Stimulated activated naive CD4-positive, alpha-beta T cell treated with Interleukin-2 at 50 U/mL for 16 hours (primary cell): ENCODE measurements at places on chromosomes 3 and 15.
A peak's percentile ranks its signal among the peaks of the same experiment; 100 is the strongest.

- no peak for DNase-seq
Measured at GRCh38 chr15:81311752-81312464, 12.0 kb downstream of the STARD5 start.

DNA sequence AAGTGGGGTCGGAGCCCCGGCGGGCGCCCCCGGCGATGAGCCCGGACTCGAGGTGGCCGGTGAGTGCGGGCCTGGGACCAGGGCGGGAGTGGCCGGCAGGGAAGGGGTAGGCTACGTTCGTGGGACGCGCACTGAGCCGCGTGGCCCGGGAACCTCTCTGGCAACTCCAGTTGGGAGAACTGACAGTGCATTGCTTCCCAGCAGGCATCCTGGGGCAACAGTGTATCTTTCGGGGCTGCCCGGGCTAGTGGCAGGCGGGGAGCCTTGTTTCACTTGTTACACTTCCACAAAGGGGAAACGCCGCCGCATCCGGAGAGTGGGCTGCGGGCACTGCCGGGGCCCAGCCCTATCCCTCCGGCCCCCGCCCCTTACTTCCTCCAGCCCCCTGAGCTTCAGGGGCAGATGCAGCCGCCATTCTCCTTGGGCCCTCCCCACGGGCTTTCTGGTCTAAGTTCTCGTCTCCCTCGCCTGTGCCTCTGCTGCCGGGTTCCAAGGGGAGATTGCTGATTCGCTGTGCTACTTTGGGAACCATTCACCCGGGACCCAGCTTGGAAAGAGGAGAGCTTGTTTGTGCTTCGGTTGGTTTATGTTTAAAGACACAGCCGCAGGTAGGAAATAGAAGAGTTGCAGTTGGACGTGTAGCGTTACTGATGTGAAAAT, 675 bp downstream of the BRPF1 start:
- DNase-seq, result peak; percentile 32

GRCh38 chr3:126372413-126373145, 15.4 kb upstream of the KLF15 start:
- no peak for DNase-seq

DNA sequence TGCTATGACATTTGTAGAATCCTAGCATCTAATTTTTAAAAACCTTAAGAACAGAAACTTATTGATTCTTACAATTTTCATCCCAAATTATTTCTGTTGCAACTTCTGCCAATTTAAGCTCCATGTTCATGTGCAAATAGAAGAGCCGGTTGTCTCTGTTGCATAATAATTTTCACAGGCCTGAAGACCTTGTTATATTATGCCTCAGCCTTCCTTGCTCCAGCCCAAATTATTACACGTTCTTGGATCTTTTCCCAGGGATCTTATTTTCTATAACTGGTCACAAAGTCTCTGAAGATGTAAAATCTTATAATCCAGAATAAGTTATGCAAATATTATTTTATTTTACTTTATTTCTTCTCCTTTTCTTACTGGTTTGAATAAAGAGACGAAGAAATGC, 210.7 kb upstream of the DPH6 start:
- DNase-seq, result no peak

DNA sequence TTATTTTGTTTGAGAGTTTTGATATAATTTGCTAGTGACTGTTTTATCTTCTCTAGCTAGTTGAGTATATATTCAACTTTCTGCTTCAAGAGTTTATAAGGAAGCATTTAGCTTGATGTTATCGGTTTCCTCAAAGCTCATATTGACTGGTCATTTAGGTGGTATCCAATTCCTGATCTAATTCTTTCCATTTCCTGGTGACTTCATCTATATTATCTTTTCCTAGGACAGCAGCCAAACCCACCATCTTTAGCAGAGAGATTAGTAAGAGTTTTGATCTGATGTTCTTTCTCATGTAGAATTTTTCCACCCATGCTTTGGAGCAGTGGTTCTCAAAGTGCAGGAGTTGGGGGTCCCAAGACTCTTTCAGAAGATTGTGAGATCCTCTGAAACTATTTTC, 148.6 kb upstream of the STT3B start:
- DNase-seq, result no peak

DNA sequence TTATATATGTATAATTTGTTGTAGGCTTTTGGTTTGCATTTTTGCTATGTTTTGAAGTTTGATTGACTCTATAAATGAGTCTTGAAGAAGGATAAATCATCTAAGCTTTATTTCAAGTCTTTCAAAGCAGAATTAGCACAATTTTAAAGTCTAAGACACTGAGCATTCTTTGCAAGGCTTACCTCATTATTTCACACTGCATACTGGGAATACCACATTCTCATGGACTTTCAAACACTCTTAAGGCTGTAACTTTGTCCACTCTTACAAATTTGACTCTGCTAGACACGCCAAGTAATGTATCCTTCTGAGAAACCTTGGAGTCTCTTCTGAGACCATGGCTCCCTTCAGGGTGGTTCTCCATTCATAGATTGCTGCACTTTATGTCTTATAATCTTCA, 281.3 kb upstream of the COL8A1 start:
- DNase-seq, result no peak

DNA sequence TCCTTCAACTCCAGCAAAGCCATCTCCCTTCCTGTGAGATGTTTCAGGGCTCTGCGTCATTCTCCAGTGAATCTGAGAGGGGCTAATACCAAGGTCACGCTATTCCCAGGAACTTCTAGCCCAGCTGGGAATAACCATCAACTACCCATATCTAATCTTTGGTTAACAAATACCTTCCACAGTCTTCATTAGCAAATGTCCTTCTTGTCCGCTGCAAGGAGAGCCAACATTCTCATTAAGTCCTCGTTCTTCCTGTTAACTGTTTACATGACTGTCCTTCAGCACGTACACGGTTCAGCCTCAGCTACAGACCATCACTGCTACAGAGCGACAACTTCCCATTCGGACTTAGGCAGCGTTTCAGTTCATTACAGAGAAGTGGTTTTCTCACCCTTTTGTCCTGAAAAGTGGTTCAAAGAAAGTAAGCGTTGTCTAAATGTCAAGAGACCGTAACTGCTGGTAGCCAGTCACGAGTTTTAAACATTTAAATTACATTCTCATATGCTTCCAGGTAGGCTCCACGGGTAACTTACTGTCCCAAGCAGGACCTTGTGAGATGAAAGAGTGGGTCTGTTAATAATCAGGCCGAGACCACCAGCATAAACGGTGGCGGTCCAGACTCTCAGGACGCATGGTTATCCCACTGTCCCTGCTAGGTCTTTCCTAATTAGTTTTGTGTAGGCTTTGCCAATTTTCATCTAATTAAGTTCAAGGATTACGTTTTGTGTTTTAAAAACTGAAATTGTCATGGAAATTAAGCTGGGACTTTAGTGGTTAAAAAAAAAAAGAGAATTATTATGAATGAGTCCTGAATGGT, 63.8 kb downstream of the CHSY1 start:
- DNase-seq, result no peak

GRCh38 chr3:149339931-149340309, 6.5 kb upstream of the TM4SF18 start:
- DNase-seq, result no peak

- DNase-seq, result no peak
Measured at GRCh38 chr15:28051955-28052633, 47.0 kb downstream of the OCA2 start.

DNA sequence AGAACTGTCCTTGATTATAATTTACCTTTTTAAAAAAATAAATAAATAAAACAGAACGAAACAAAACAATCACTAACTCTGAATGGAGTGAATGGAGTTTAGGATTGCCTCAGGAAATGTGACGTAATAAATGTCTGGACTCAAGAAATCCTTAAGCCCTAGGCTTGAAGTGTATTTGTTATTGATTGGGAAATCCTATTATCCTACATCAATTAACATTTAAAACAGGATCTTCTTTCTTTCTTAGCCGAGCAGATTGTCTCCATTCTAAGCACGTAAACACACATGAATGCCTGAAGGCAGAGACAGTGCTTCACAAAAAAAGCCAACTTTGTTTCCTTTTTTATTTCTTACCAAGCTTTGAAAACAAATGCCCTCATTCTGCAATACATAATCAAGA, 33.4 kb downstream of the KAT2B start:
- no peak for DNase-seq

DNA sequence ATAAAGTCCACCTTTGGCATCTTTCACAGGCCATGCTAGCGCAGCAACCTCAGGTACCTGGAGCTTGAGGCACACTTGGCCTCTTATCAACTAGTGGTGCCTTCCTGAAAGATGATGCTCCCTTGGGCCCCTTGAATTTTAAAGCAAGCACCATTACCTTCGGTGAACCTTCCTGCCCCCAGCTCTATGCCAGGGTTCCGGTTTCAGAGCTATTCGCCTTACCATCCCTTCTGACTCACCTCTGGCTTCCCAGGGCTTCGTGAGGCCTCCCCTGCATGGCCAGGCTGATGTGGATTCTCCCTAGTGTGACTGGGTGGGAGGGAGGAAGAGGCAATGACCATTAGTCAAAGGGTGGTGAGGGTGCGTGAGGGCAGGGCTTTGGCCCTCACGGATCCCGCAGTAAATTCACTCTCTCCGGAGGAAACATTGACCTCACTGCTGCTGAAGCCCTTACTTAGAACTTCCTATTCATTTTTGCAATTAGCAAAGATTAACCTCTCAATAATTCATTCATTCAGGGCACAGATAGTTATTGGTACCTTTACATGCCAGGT, 16.3 kb downstream of the BHLHE40 start:
- DNase-seq, result no peak

DNA sequence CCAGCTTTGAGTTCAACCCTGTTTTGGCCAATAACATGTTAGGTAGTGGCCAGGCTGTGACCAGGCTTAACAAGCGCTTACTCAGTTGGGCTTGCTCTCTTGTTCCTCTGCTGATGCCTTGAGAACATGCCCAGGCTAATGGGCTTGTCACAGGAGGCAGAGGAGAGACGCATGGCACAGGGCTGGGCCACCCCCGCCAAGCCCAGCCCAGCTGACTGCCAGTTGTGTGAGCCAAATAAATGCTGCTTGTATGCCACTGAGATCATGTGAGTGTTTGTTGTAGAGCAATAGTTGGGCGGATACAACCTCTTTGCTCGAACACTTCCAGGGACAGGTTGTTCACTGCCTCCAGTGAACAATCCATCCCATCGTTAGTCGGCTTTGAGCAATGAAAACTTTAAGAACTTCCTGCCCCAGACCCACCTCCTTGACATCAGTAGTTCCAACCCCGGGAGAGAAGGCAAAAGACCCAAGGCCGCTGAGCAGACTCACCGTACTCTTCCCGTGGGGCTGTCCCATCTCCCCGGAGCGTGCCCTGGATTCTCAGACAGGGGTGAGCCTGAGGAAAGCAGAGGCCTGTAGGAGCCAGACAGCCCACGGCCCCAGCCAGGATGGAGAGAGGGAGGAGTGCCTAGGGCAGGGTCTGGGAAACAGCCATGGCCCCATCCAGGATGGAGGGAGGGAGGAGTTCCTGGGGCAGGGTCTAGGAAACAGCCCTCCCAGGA, 4.1 kb downstream of the PLA2G4F start:
- no peak for DNase-seq

GRCh38 chr15:65094294-65094995, 17.9 kb downstream of the KBTBD13 start:
- DNase-seq, result no peak

GRCh38 chr3:168414149-168414548, 318.4 kb upstream of the GOLIM4 start:
- DNase-seq, result no peak

DNA sequence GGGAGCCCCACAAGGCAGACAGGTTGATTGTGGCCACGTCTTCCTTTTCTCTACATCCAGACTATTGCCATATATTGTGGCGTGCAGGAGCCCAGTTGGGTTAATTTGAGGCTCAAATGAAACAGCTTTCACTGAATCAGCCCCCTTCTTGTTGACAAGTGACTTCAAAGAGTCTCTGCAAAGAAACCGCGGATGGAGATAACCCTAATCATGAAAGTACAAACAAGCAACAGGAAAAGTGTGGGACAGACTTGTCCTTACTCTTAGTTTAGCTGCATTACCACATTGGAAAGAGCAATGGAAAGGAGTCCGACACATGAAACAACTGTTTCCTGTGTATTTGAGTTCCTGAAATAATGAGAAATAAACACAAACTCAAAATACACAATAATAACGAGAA, 3.3 kb downstream of the TMEM40 start:
- DNase-seq, result no peak

GRCh38 chr15:75738014-75738646, 25.5 kb upstream of the CSPG4 start:
- no peak for DNase-seq

- DNase-seq, result no peak
Measured at GRCh38 chr3:125067225-125067624, 11.4 kb upstream of the HEG1 start.

DNA sequence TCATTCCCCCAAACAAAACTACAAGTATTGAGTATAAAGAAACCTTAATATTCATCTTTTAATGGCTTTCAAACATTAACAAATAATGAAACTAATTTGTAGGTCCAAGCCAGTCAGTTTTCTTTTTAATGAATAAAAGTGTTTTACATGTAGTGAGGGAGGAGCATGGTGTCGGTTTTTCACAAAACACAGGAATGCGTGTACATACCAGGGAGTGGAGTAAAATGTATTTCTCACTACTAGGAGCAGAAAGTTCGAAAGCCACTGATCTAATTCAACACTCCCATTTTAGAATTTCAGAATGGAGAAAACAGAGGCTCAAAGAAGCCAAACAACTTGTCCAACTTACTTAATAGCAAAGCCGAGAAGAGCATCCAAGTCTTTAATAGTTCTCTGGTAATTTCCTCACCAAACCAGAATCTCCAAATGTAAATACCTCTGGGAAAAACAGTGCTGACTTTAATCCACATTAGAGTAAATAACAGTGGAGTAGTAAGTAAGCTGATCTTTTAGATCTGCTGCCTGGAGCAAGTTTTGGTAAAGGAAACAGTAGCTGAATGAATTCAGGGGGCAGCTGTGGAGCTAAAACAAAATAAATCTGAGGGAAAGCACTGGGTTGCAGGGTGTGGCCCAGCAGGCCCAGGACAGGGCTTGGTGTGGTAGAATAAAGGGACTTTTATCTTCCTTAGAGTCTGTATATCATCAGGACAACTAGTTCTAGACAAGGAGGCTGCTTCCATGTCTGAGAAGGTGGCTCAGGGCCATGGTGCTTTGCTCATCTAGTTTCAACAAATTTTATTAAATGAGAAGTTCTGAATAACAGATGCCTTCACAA, 7.9 kb downstream of the ANP32A start:
- no peak for DNase-seq

DNA sequence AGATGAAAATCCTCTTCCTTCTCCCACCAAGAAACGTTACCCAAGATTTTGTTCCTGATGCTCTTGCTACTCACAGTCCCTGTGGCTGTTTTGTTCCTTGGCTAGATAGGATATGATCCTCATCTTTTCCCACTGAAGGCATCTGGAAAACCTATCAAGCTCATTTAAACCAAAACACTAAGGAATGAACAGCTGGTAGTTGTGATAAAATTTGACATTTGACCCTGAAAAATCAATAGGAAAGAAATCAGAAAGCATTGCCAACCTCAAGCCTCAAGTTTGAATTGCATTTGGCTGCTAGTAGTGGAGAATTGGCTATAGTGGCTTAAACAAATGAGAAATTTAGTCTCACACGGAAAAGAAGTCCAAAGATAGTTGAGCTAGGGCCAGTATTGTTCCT, 170.6 kb upstream of the CHRM5 start:
- no peak for DNase-seq
